ENCODE measurements at places on chromosomes 2 and 18.

DNA sequence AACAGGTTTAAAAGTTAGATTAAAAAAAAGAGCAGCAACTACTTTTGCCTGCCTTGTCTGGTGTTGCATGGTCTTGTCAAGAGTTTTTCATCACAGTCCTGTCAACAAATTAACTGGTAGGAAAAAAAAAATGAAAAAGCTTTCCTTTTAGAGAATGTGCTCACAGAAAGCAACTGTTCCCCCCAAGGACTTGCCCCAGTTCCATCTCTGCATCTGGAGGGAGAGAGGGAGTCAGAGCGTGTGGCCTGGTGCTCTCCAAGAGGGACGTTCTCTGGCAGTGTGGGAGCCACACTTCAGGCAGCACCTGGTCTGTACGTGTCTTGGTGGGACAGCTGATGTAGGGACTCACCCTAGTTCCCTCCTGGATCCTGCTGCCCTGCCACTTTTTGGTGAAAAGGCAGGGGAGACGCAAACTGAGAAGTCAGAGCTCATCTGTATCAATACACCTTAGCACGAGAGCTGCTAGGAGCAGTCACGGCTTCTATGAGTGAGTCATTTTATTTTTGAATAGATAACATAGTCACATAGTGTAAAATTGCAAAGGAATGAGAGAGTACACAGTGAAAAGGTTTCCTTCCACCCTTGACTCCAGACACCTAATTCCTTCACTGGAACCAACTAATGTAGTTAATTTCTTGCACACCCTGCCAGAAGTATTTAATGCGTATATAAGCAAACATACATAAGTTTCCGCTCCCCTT lies 172.5 kb upstream of the MGAT5 start:
- DNase-seq: no peak

DNA sequence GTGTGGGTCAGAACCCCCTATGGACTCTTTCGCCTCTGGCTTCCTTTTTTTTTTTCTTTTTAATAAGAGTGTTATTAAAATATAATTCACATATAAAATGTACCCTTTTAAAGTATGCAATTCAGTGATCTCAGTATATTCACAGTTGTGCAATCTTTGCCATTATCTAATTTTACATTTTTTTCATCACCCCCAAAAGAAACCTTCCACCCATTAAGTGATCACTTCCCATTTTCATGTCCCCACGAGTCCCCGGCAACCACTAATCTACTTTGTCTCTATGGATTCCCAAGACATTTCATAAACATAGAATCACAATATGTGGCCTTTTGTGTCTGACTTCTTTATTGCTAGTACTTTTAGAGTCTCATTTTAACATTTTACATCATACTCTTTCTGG lies 38.7 kb upstream of the ANXA4 start:
- DNase-seq: no peak

DNA sequence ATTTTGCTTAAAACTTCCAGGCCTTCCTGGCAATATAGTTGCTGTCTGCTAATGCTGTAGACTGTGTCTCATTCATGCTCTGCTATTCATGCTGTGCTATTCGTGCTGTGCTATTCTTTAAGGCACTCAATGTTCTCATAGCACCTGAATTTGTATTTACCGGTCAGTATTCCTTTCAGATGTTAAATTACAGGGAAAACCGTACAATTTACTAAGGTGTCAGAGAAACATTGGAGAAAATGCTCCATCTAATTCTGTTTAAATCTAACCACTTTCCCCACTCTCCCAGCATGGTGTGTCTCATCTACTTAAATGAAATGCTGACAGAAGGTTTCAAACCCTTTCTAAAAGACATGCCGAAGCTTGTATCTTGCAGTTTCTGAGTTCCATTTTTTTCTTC lies 25.0 kb downstream of the FAM171B start:
- DNase-seq: no peak

- no peak for DNase-seq
Measured at GRCh38 chr18:46070815-46071652, 1.0 kb downstream of the PSTPIP2 start.

- DNase-seq: no peak
Measured at GRCh38 chr2:38789691-38790090, 11.7 kb downstream of the GEMIN6 start.

- no peak for DNase-seq
Measured at GRCh38 chr2:210617732-210618330, 61.4 kb downstream of the CPS1 start.

DNA sequence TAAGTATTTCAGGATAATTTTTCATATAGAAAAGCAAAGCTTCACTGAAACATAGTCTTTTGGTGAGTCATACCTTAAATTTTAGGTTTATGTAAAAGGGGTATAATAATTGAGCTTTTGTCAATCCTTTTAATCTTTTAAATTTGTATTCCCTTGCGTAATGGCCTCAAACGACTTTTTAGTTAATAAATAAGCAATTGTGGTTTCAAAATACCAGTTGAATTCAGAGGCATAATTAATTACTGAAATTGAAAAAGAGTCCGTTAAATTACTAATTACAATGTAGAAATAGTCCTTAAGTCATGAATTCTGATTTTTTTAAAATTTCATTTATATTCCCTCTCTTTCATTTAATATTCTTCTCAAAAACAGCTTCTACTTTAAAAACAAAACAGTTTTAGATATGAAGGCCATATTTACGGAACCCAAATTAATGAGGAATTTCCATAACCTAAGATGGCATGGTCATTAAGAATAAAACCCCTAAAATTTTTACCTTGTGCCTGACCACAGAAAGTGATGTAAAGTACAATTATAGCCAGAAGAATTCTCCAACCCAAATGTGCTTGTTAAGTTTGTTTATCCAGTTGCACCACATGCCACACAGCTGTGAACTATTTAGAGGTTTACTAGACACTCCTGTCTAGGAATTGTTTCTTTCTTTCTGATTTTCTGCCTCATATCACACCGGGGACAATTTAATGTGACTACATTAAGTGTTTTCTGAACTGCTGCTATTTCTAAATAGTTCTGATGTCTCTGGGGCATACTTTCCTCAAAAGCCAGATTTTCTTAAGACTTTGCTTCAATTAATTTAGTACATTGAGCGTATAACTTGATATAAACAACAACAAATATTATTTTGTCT lies 60.7 kb upstream of the ITGA4 start:
- DNase-seq: no peak

- DNase-seq: no peak
Measured at GRCh38 chr2:165293440-165294420, 54.5 kb downstream of the SCN2A start.

DNA sequence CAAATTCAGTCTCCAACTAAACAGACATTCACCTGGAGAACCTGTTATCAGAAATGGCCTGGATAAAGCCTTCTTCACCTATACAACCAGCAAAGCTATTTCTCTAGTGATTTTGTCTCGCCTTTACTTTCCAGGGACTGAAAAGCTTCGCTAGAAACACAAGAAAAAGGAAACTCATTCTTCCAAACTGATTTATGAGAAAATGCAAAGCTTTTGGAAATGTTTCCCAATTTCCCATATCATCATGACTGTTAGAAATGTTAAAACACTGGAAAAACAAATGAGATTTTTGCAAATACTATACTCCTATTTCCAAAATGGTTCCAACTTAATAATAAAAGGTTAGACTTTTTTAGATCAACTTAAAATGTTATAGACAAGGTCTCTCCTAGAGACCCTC lies 218.7 kb downstream of the PAX3 start:
- no peak for DNase-seq

DNA sequence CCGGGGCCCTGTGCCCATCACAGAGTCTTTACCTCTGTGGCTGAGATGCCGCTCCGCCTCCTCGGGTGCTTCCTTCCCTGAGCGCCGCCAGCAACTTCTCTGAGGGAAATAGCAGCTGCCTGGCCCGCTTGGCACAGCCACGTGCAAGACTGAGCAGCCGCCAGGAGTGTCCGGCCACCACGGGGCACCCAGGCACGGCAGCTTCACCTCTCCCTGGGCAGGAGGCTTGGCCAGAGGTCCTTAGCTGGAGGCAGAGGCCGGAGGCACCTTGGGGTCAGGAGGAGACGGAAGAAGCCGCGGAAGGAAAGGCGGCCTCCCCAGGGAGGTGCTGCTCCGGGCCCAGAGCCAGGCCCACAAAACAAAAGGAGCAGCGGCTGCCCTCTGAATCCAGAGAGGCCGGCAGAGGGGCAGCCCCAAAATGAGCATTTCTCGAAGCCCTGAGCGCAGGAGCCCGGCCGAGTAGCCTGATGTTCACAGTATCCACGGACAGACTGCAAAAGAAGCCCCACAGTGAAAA lies 6.0 kb upstream of the LIMS2 start:
- DNase-seq: no peak

DNA sequence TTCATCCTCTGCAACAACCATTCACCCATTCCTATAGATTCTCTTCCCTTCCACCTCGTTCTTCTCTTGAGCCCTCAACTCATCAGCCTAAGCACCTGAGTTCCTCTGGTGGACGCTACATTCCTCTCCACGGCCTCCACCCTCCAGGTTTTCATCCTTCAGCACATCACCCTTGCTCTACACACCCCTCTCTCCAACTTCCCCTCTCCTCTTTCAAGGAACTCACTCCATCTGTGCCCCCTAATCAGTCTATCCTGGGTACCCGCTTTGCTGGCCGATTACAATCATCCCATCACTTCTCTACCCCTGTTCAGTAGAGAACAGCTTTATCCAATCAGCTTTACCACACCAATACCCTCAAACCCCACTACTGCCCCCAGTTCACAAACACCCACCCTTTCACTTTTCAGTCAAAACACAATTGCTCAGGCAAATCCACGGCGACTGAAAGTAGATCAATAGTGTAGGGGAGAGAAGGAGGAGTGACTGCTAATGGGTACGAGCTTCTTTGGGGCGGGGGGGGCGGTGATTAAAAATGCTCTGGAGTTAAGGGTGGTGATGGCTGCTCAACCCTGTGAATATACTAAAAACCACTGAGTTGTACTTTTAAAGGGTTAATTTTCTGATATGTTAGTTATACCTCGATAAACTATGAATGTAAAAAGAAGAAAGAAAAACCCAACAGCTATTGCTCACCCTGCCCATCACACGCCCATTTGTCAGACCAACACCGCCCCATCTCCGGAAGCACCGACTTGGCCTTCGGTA lies 857 bp downstream of the DYM start:
- DNase-seq: peak; percentile 17

- DNase-seq: no peak
Measured at GRCh38 chr2:238339395-238339780, 19.1 kb downstream of the TRAF3IP1 start.

DNA sequence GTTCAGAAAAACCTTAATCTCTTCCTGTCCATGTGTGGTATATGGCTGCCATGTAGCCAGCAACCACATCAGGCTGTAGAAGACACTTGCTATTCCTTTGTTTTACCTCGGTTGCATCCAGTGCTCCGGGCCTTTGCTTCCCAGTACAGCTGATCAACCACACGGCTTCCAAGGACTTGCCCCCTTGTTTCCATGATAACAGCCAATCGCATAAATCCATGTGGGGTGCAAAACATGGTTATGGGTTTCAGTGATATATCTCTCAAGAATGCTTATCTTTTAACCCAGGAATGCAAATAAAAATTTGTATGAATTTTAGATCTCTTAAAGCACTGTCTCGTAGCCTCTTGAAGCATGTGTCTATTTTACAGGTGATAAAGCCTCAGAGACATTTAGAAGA lies 118.3 kb downstream of the MGAT5 start:
- no peak for DNase-seq
